ENCODE measurements at places on chromosomes 3 and 15.
A peak's percentile ranks its signal among the peaks of the same experiment; 100 is the strongest.

- DNase-seq, result peak; percentile 73
These were observed 27.4 kb downstream of the CALML4 start for GRCh38 chr15:68177742-68178141.

DNA sequence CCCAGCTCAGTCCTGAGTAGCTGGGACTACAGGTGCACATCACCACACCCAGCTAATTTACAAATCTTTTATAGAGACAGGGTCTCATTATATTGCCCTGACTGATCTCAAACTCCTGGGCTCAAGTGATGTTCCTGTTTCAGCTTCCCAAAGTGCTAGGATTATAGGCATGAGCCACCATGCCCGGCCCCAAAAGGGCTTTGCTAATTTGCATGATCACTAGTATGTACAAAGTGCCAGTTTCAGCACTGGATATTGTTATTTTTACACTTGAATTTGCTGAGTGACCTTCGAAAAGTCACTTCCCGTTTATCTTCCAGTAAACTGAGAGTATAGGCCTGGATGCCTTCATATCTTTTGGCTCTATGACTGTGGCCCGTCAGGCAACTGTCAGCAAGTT lies 12.2 kb downstream of the CLN6 start:
- DNase-seq, result no peak

DNA sequence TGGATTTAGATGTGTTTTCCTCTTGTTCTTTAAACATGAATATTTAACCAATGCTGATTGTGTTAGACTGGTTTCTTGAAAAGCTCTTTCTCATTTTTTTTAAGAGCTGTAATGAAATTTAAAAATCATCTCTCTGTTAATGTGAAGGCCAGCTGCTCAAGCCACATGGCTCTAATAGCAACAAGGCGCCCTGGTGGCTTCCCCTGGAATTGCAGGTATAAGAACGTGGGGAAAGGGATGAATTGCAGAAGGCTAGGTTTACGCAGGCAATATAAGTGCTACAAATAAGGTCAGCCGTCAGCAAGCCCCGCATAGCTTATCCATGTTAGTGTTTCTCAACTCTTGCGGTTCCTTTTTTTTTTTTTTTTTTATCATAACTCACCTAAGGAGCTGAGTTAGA lies 108.5 kb downstream of the SAMMSON start:
- no peak for DNase-seq

DNA sequence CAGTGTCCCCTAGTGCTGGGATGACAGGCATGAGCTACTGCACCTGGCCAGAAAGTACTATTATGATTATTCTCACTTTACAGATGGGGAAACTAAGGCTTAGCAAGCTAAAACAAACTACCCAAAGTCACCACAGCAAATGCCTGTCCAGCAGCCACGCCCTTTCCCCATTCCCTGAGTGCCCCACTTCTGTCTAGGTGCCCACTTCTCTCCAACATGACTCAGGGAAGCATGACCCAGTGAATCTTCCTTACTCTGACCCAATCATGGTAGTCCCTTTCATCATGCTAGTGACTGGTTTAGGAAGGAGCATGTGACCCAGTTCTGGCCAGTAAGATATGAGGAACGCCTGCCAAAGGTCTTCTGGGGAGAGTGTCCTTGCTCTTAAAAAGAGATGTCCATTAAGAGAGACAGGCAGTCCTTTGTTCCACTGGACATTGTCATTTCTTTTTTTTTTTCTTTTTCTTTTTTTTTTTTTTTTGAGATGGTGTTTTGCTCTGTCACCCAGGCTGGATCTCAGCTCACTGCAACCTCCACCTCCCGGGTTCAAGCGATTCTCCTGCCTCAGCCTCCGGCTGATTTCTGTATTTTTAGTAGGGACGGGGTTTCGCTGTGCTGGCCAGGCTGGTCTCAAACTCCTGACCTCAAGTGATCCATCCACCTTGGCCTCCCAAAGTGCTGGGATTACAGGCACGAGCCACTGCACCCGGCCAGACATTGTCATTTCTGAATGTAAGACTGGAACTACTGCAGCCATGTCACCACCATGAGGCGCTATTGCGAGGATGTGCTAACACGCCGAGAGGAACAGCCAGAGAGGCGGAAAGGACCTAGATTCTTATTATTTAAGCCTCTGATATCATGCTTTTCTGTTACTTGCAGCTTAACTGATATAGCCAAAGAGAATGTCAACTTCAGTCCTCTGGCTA lies 19.8 kb downstream of the MEGF11 start:
- DNase-seq, result no peak

DNA sequence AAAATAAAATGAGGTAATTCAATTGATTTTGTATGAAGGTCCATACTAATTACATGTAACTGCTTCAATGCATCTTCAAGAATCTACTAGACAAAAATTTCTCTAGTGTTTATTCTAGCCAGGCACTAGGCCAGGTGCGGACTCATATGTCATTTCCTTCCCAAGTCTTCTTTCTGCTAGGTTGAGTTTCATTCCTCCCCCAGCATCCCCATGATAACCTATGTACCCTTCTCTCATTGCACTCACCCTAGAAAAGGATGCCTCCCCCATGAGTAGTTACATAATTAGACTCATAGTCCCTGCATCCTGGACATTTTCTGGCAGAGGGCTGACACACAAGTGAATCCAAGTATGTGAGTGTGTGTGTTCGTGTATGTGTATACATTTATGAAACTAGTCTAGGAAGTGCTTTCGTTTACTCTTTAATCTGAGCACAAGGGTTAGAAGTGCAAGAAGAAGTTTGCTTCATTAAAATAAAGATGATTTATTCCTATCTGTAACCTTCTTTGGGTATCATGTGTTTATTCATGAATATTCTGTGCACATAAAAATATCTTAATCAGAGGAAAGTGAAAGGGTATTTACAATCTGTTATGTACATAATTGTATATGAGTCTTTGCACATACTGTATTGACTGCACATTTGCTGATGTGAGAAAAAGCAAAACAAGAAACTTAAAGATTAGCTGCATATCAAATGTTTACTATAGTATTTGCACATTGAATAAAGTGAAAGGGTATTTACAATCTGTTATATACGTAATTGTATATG lies 585.6 kb upstream of the ZNF717 start:
- DNase-seq, result no peak

- no peak for DNase-seq
These were observed 78.1 kb upstream of the XCR1 start for GRCh38 chr3:46105306-46105919.

DNA sequence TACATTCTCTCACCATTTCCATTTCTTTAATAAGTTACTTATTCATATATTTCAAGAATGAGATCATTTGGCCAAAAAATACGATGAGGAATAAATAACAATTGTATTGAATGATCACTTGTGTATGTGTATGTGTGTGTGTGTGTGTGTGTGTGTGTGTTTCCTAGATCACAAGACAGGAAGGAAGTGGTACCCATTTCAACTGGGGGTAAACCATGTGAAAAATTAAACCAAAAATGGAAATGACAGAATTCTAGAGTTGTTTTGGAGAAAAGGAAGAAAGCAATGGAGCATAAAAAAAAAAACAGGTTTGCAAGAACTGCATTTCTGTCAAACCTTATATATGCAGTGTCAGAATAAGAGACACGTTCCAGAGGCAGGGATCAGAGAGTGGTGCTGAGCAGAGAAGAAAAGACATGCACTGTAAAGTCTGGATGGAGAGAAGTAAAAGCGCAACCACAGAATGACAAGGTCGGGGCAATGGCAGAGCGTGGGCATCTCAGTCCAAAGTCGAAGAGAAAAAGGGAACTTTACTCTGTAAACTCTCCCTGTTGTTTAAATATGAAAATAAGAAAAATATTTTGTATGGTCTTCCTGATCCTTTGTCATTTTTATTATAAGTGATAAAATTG lies 75.5 kb downstream of the PEX5L start:
- no peak for DNase-seq

DNA sequence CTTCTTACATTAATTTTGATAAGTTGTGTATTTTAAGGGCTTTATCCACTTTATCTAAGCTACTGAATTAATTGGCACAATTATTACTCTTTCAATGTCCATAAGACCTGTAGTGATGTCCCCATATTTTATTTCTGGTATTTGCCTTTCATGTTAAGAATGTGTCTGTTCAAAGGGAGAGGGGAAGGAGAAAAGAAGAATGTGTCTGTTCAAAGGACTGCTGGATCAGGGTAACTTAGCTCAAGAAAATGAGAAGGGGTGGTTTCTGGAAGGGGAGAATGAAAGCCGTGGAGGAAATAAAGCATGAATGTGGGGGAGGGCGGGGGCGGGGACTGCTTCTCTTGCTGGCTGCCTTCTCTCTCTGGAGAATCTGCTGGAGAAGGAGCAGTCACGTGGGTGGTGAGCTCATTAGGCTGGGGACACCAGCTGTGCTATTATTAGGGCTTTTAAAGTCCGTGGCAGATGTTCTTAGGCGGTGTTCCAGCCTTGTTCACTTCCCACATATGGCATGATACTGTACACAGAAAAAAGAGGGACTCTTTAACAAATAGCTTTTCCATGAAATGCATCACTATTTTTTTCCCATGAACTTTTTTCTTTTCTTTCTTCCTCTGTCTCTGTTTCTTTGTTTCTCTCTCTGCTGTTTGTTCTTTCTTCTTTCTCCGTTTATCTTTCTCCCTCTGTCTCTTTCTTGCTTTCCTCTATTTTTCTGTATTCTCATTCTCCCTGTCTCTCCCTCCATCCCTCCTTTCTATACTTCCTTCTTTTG lies 63.7 kb upstream of the ULK4 start:
- DNase-seq, result peak; percentile 96

GRCh38 chr3:38618343-38618742 lies 31.1 kb downstream of the SCN5A start:
- DNase-seq, result no peak

Data from fibroblast of gingiva (primary cell).